CD8-positive, alpha-beta memory T cell (primary cell): ENCODE measurements at places on chromosomes 3 and 15. TPM values are rescaled to one million over a fixed set of nuclear protein-coding genes. Genes with fewer than 3 reads are reported as not detected.

OR5H2 gene
- total RNA-seq = not detected

FSTL1 gene
- total RNA-seq = 0.09 TPM

TMEM108 gene
- not detected for total RNA-seq

EPHA3 gene
- total RNA-seq = not detected

PDE8A gene
- total RNA-seq = 14.3 TPM

CCRL2 gene
- 3.0 TPM for total RNA-seq

SEMA3B gene
- total RNA-seq = not detected

GRCh38 chr3:10290481-10291176, 2.1 kb downstream of the GHRL start:
- no peak for DNase-seq
- peaks cover 14% of the 10 kb centered on the region for H3K36me3 ChIP-seq
- H3K27me3 ChIP-seq = no peaks in the 10 kb centered on the region
- H3K4me3 ChIP-seq = no peak overlapping the region

DNA sequence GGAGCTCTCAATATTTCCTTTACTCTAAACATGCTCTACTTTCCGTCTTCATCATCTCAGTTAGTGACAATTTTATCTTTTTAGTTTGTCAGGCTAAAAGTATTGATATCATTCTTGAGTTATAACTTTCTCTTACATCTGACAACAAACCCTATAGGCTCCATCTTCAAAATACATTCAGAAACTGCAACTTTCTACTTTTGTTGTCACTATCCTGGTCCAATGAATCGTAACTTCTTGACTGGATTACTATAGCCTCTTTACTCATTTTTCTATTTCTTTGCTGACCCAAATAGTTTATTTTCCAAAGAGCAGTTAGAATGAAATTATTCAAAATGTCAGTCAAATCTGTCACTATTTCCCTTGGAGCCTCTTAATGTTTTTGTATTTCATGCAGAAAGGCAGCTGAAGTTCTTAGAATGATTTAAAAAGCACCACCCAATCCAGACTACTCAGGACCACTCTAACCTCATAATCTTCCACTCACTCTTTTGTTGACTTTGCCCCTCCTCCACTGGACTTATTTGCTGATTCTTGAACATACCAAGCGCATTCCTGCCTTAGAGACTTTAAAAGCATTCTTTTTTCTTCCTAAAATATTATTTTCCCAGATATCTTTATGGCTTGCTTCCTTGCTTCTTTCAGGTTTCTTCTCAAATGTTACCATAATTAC, 119.9 kb upstream of the CBLB start:
- no peak for DNase-seq
- H3K4me1 ChIP-seq = peaks cover 13% of the 10 kb centered on the region
- H3K36me3 ChIP-seq = no peaks in the 10 kb centered on the region
- no peak overlapping the region for H3K4me3 ChIP-seq
- no peak overlapping the region for H3K27ac ChIP-seq

DNA sequence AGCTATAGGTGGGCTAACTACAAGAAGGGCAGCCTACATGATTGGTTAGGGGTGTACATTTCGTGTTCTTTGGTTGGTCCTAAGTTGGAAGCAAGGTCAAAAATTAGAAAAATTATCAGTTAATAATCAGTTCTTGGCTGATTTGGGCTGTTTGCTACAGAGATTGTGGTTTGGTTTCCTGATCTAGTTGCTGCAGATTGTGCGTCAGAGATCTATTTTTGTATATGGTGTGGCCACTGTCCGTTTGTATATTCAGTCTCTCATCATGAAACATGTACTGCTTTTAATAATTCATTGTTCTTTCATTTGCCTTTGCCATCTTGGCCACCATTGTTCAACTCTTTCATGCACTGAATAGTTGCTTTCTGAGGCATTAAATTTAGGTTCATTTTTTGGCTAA, 80.9 kb downstream of the LRRC3B start:
- no peaks in the 10 kb centered on the region for H3K36me3 ChIP-seq
- no peak overlapping the region for H3K27ac ChIP-seq
- H3K4me3 ChIP-seq = no peak overlapping the region
- H3K27me3 ChIP-seq = no peaks in the 10 kb centered on the region
- no peaks in the 10 kb centered on the region for H3K4me1 ChIP-seq

GRCh38 chr3:44130249-44130648, 111.4 kb upstream of the TOPAZ1 start:
- H3K36me3 ChIP-seq = no peaks in the 10 kb centered on the region
- H3K4me1 ChIP-seq = no peaks in the 10 kb centered on the region
- no peaks in the 10 kb centered on the region for H3K27me3 ChIP-seq
- H3K27ac ChIP-seq = no peak overlapping the region
- H3K4me3 ChIP-seq = no peak overlapping the region

GRCh38 chr3:43162230-43163084, 56.6 kb upstream of the POMGNT2 start:
- H3K27me3 ChIP-seq = no peaks in the 10 kb centered on the region
- H3K27ac ChIP-seq = peak overlapping the region; percentile 32
- H3K4me3 ChIP-seq = peak overlapping the region; percentile 37
- H3K4me1 ChIP-seq = peaks cover 26% of the 10 kb centered on the region
- no peaks in the 10 kb centered on the region for H3K36me3 ChIP-seq
